ENCODE measurements at places on chromosomes 3 and 15.

DNA sequence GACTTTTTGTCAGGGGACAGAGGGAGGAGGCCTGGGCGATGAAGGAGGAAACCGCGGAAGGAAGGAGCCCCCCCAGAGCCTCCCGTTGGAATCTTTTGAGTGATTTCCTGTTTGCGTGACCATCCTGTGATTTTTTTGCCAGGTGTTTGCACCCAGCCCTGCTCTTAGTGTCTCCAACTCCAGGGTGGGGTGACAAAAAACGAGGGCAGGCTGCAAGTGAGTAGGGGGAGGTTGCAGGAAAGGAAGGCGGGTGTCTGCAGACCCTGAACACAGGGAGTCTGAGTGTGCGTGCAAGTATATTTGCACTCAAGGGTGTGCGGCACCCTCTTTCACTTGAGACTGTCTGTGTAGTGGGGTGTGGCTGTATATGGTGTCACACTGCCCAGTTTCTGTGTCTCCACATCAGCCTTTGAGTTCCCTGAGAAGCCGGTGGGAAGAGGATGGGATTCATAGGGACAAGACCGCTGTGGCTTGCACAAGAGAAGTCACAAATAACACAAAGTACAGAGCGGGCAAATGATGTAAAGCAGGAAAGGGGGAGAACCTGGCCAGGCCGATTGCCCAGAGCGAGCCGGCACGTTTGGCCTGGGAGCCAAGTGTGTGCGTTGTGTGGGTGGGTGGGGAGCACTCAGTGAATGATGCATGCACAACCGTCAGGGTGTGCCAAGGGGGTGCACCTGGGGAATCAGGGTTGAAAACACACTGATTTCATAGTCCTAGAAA, 6.6 kb downstream of the ISLR2 start:
- DNase-seq, result no peak

- no peak for DNase-seq
Observed at GRCh38 chr3:102233881-102234280, 200.9 kb upstream of the ZPLD1 start.

- no peak for DNase-seq
Observed at GRCh38 chr15:98621021-98621420, 27.3 kb upstream of the IGF1R start.

GRCh38 chr15:41417418-41418195, 712 bp downstream of the RTF1 start:
- no peak for DNase-seq

DNA sequence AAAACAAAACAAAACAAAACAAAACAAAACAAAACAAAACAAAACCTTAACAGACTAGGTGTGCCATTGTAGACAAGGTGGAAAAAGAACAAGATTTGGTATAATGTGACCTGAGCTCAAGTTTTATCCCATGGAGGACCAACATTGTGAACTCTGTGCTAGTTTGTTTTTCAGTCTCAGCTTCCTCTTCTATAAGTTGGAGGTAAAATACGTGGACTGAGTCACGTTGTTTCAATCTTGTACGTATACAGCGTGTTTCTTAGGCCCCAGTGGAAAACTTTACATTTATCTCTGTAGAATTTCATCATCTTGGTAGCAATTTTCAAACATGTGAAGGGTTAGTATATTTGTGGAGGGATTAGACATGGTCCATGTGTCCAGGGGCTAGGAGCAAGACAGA, 261.6 kb downstream of the CD47 start:
- DNase-seq, result no peak

DNA sequence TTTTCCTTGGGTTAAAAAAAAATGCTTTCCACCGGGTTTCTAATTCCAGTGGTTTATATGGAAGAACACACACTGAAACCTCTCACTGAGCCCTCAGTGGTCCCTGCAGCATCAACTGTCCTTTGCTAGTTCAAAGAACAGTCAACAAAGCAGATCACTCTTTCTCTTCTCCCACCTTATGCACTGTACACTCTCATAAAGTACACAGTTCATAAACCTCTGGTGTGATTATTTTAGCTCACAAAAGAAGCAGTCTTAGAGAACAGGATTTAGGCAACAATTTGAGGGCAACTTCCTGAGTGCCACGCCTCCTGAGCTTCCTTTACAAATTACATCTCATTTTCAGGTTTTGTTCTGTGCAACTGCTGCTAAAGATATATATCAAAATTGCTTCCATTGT, 728.4 kb upstream of the GOLIM4 start:
- no peak for DNase-seq

DNA sequence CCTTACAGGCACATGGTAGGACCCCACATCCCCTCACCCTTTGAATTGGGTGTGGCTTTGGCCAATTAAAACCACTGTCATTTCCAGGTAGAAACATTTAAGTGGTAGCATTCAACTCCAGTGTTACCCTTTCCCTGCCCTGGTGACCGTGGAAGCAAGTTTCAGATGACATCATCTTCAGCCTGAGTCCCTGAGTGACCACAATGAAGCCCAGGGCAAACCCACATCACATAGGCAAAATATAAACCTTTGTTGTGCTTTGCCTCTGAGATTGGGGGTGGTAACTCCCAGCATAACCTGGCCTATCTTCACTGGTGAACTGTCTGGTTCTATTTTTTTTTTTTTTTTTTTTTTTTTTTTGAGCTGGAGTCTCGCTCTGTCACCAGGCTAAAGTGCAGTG, 404.0 kb upstream of the WNT5A start:
- no peak for DNase-seq

DNA sequence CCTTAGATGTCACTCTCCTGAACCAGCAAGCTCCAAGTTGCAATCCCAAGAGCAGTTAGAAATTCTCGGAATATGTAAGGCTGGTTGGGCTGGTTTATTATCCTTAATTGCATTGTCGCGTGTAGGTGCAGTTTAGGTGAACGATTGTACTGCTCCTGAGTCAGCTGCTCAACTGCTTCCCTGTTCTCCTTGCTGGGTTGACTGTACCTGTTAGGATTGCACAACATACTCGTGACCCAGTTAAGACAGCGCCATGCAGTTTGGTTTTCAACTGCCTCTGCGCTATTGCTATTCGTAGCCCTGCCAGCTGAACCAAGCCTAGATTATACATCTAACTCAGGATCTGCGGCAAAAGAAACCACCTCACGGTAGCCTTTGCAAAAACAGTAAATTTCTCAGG, 41.0 kb downstream of the BCL2L10 start:
- DNase-seq, result no peak

GRCh38 chr15:29690765-29691475, 131.3 kb downstream of the TJP1 start:
- no peak for DNase-seq

DNA sequence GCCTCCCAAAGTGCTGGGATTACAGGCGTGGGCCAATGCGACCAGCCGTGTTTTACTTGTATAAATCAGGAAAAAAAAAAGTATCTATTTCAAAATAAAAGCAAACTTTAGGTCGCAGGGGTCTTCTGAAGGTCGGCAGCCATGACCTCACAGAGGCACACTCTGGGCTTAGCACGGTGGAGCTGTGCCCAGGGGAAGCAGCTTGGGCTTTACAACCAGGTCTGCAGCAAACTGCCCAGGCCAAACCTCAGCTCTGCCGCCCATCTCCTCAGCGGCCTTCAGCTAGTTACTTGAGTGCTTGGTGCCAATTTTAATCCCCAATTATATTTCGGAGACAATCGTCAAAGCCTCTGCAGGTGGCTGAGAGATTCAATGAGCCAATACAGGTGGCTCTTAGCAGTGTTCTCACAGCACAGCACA, 30.1 kb downstream of the ZDHHC19 start:
- no peak for DNase-seq

GRCh38 chr3:188534633-188535032, 380.7 kb downstream of the LPP start:
- DNase-seq, result no peak

DNA sequence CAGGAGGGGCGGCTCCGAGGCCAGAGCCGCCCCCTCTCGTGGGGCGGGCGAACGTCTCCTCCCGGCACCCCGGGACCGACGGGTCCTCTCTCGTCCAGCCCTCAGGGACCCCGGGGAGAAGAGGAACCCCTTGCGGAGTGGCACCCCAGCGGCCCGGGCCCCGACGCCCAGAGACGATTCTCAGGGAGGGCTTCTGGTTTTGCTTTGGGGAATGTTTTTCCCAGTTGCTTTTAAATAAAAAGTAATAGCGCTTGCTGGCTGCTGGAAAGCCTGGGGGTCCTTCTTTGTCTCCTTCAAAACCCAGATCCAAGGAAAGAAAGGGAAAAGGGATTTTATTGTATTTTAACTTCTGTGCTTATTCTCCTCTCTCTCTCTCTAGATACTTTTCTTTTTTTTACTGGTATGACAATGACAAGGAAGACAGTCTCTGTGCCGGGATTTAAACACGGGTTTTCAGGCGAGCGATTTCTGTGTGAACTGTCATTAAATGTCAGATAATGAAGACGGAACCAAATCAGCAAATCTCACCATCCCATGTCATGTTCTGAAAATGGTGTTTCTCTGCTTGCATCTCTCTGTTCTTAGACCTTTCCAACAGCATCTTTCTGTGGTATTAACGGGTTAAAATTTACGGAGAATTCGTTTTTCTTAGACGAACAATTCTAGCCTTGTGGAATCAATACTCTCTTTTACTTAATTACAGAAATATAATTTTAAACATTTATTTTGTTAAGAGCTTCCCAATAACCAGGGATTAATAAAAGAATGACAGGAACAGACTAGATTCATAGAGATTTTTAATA, 530 bp upstream of the PCOLCE2 start:
- no peak for DNase-seq

DNA sequence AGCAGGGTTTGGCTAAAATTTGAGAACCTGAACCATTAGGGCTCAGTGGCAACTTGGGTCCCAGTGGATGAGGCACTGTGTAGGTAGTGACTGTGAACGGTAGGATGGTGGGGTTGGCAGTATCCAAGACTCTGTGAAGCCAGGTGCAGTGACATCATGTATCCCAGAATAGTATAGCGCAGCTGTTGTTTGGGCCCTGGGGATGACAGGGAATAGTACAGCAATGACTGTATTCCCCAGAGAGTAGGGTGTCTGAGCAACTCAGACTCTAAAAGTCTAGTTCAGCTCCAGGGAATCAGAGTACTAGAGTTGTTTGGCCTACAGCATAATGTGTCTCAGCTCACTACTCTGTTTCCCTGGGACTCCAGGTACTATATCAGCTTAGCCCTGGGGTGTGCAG, 20.7 kb upstream of the PPP2R3A start:
- no peak for DNase-seq

GRCh38 chr15:55780292-55780691, 37.3 kb upstream of the PRTG start:
- DNase-seq, result no peak

GRCh38 chr3:191198932-191199331, at the start of gene OSTN:
OSTN (plus strand) TSS chr3:191199241; CDS start chr3:191212533, 13,292 bp downstream.
- no peak for DNase-seq

- DNase-seq, result no peak
Observed at GRCh38 chr15:74781431-74782258, at the start of gene CSK. CSK (plus strand) TSS chr15:74782080; CDS start chr15:74798298, 16,218 bp downstream.

DNA sequence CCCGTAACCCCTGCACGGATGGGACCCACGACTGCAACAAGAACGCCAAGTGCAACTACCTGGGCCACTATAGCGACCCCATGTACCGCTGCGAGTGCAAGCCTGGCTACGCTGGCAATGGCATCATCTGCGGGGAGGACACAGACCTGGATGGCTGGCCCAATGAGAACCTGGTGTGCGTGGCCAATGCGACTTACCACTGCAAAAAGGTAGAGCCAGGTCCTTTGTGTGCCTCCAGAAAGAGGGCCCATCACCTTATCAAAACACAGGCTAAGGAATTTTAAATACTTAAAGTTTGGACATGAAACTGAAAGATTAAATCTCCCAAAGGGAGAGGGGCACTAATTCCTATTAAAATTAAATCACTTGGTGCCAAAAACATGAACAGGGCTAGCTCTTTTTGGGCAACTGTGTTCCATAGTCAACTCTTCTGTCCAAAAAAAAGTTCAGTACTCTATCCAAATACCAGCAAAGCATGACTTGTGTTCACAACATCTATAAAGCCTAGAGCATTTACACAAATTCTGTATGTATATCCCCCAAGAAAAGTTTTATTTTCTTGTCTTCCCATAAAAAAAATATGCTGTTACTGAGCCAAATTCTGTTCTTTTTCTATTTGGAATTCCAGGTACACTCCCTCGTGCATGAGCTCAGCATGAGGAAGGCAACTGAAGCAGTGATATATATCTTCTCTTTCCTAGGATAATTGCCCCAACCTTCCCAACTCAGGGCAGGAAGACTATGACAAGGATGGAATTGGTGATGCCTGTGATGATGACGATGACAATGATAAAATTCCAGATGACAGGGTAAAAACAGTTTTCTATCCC, 9.2 kb downstream of the THBS1 start:
- no peak for DNase-seq

DNA sequence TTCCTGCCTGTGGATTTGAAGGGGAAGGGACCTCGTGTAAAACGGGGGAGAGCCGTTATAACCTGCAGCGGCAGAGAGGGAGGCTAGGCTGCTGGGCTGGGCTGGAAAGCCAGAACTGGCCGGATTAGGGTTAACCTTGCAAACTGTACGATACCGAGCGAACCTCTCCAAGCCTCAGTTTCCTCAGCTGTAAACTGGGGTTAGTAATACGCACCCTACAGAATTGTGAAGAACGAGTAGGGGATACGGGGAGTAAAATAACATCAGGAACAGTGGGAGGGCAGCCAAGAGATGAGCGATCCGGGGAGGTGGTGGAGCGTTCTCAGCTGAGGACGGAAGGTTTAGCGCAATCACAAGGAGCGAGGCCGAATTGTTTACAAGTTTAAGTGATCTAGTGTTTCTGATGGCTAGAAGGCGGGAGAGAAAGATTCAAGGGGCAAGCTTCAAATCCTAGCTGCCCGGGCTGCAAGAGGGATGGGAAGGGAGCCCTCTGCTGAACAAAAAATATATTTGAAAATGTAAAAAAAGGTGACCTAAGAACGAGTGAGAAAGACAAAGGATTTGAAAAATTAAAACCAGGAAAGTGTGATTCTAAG, 768 bp upstream of the SEMA5B start:
- peak; percentile 60 for DNase-seq

DNA sequence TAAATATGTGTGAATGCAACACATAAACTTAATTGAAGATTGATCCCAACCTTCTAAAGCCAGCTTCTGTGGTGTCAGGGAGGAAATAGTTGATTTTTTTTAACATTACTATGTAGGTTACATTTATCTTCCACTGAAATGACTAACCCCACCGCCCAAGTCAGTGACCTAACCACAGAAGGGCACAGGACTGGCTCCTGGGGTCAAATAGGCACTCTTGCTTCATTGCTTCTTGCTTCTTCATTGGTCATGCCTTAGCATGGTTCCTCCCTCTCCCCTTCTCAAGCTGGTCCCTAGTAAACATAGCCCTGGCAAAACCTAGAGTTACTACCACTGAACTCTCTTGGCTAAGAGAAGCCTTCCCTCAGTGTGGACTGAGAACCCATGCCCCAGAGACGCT, 12.3 kb downstream of the EIF1B start:
- no peak for DNase-seq

GRCh38 chr3:32870373-32871095, 52.7 kb downstream of the TRIM71 start:
- DNase-seq, result no peak

GRCh38 chr3:187807086-187807862, 62.0 kb upstream of the BCL6 start:
- DNase-seq, result no peak

DNA sequence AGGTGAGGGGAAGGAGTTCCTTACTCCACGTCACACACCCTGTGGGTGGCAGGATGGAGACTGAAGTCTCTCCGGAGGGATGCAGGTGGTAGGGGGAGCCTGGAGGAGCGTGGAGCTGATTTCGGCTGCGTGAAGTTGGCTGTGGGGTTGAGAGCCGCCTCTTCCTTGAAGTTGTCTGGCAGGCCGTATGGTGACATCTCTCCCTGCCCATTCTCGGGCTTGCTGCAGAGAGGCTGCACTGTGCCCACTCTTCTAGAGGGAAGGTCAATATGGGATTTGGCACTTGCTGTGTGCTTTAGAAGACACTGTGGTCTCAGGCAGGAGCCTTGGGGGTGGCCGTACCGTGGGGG, 13.4 kb upstream of the FBLN2 start:
- no peak for DNase-seq

Data from NCI-H2081 treated with DMSO at 0.1 percent for 48 hours (cell line).